ENCODE measurements at places on chromosomes 7 and 10. TPM values are rescaled to one million over a fixed set of nuclear protein-coding genes. Genes with fewer than 3 reads are reported as not detected.

PDGFA gene
- total RNA-seq = 0.73 TPM

HOXA13 gene
- total RNA-seq = not detected

TBXAS1 gene
- 27.4 TPM for total RNA-seq

CHN2 gene
- total RNA-seq = 7.4 TPM

TMEM229A gene
- total RNA-seq = not detected

LYZL1 gene
- not detected for total RNA-seq

TAS2R4 gene
- total RNA-seq = 0.73 TPM

TRIM74 gene
- 2.5 TPM for total RNA-seq

NEURL1 gene
- 0.98 TPM for total RNA-seq

GHRHR gene
- total RNA-seq = not detected

PRRT4 gene
- not detected for total RNA-seq

CAMK2B gene
- not detected for total RNA-seq

AGBL3 gene
- total RNA-seq = 2.8 TPM

CYP26C1 gene
- total RNA-seq = not detected

OPN4 gene
- total RNA-seq = not detected

LRRD1 gene
- total RNA-seq = not detected

MAP3K8 gene
- total RNA-seq = 40.3 TPM

SLC29A3 gene
- total RNA-seq = 3.2 TPM

MRC1 gene
- not detected for total RNA-seq

ASZ1 gene
- total RNA-seq = not detected

FGL2 gene
- total RNA-seq = 4.2 TPM

HOXA6 gene
- total RNA-seq = not detected

MTPN gene
- total RNA-seq = 142 TPM

CUZD1 gene
- total RNA-seq = 1.8 TPM

ELFN1 gene
- 0.08 TPM for total RNA-seq

CYP2C8 gene
- total RNA-seq = not detected

All from activated CD4-positive, alpha-beta memory T cell treated with anti-CD3 and anti-CD28 coated beads, Interleukin-2, amount 10 ng/mL, durations not matched to agents 7 days and 5 days (primary cell).